ENCODE measurements at places on chromosomes 3 and 15. TPM values are rescaled to one million over a fixed set of nuclear protein-coding genes. Genes with fewer than 3 reads are reported as not detected.

The PLSCR2 gene
- 0.31 TPM for total RNA-seq

The XPC gene
- total RNA-seq = 60.5 TPM

The ZNF860 gene
- 1.5 TPM for total RNA-seq

The ITIH3 gene
- total RNA-seq = 0.16 TPM

The LRRC49 gene
- total RNA-seq = 5.0 TPM

The GHRL gene
- 0.69 TPM for total RNA-seq

The GRK7 gene
- total RNA-seq = under 0.01 TPM

The ANKUB1 gene
- total RNA-seq = not detected

The LRRIQ4 gene
- total RNA-seq = not detected

The CAPN3 gene
- total RNA-seq = 0.94 TPM

The LYZL4 gene
- total RNA-seq = not detected

The RPP14 gene
- 17.4 TPM for total RNA-seq

The FSD2 gene
- not detected for total RNA-seq

The SNRPA1 gene
- 19.9 TPM for total RNA-seq

The VPS39 gene
- total RNA-seq = 22.8 TPM

The CXCR6 gene
- total RNA-seq = not detected

The DHX30 gene
- total RNA-seq = 90.8 TPM

The CLRN1 gene
- total RNA-seq = not detected

The SAMMSON gene
- total RNA-seq = not detected

The PAK6 gene
- not detected for total RNA-seq

The AMT gene
- total RNA-seq = 1.4 TPM

The COPB2 gene
- 232 TPM for total RNA-seq

The CPNE4 gene
- total RNA-seq = not detected

The SUCLG2 gene
- 37.6 TPM for total RNA-seq

The PLA2G4E gene
- total RNA-seq = not detected

The C15orf62 gene
- 1.6 TPM for total RNA-seq

The GRM2 gene
- total RNA-seq = 0.06 TPM

The MUC4 gene
- not detected for total RNA-seq

The GOLGA8G gene
- total RNA-seq = not detected

The CYP11A1 gene
- total RNA-seq = not detected

The TP63 gene
- total RNA-seq = under 0.01 TPM

The CAMKV gene
- not detected for total RNA-seq

The RNF123 gene
- 17.2 TPM for total RNA-seq

The CFAP44 gene
- total RNA-seq = 0.97 TPM

The SOX14 gene
- total RNA-seq = not detected

The GOLGA8M gene
- 0.16 TPM for total RNA-seq

The CASR gene
- not detected for total RNA-seq

The PLA2G4D gene
- not detected for total RNA-seq

The GPR27 gene
- not detected for total RNA-seq

The SMCO1 gene
- total RNA-seq = not detected

The PPP1R14D gene
- total RNA-seq = not detected

The PRSS50 gene
- not detected for total RNA-seq

The WDR93 gene
- total RNA-seq = under 0.01 TPM

The SH2D7 gene
- not detected for total RNA-seq

The CHRM5 gene
- total RNA-seq = 0.31 TPM

The SCAANT1 gene
- total RNA-seq = not detected

The ERICH6 gene
- total RNA-seq = not detected

The CPLX3 gene
- total RNA-seq = not detected

The PCSK6 gene
- 0.49 TPM for total RNA-seq

Data from bladder microvascular endothelial cell (primary cell).